Activated CD4-positive, CD25-positive, alpha-beta regulatory T cell (primary cell): ENCODE measurements at places on chromosomes 2 and 18.

DNA sequence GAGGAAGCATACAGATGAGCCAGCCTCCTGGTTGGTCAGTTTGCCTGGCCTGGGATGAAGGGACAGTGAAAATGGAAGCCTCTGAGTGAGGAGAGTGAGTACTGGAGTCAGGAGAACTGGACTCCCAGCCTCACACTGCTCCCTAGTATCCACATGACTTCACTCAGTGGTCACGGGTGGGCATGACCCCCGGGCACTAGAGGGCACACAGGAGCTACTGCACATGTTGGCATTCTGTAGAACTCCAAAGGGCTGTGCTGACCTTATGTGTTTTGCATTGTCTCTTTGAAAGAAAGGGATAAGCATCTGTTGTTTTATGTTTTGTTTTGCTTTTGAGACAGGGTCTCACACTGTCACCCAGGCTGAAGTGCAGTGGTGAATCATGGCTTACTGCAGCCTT is 23.7 kb downstream of the NCAPH start:
- peak; percentile 20 for DNase-seq

GRCh38 chr2:110847651-110848050 is 115.3 kb downstream of the ACOXL start:
- DNase-seq: no peak

DNA sequence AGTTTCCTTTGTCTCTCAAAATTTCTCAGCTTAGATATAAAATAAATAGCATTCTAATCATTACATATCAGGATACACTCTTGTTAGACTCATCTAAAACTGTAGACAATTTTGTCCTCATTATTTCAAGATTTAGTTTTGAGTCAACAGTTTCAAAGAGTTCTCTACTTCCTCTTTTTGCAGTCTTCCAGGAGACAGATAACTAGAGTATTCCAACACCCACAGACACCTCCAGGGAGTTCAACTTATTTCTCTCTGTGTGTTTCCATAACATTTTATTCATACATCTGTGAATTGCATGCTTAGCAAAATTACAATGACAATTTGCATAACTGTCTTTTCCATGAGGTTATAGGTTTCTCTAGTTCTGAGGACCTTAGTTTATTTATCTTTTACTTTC is 166.6 kb upstream of the HNMT start:
- DNase-seq: no peak

GRCh38 chr2:44100351-44100750 is 68.3 kb upstream of the PPM1B start:
- DNase-seq: no peak

DNA sequence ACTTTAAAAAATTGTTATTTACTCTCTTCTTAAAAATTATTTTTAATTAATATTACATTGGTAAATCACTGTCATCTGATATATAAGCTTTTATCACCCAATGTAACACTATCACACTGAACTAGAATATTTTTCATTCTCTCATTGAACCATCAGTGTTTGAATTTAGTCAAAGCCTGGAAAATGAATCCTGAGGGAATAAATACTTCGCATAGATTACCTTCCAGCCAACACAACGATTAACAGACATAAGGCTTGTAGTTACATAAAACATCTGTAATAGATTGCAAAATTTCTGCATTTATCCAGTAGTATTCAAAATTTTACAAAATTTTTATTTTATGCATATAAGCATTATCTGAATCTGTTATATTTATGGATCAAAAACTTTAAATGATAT is 314.9 kb downstream of the ERBB4 start:
- no peak for DNase-seq

GRCh38 chr18:33729556-33729955 is 151.5 kb downstream of the ASXL3 start:
- DNase-seq: no peak

GRCh38 chr2:9809448-9810088 is 33.7 kb upstream of the TAF1B start:
- no peak for DNase-seq

- no peak for DNase-seq
Measured at GRCh38 chr2:146003337-146003736, 1483.4 kb upstream of the ZEB2 start.

- no peak for DNase-seq
Measured at GRCh38 chr2:221505605-221506004, 66.5 kb downstream of the EPHA4 start.

DNA sequence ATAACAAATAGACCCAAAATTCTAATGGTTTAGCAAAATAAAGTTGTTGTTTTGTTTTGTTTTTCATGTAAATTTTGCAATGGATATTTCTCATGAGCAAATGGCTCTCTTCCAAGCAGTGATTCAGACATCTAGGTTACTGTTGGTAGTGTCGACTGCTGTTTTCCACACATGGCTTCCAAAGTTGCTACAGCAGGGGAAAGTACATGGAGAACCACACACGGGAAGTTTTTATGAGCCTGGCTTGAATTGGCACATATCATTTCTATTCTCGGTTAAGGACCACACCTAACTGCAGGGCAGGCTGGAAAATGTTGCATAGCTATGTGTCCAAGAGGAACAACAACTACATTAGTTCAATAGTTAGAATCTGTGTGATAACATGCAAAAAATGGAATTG is 262.1 kb downstream of the GALNT13 start:
- DNase-seq: no peak

DNA sequence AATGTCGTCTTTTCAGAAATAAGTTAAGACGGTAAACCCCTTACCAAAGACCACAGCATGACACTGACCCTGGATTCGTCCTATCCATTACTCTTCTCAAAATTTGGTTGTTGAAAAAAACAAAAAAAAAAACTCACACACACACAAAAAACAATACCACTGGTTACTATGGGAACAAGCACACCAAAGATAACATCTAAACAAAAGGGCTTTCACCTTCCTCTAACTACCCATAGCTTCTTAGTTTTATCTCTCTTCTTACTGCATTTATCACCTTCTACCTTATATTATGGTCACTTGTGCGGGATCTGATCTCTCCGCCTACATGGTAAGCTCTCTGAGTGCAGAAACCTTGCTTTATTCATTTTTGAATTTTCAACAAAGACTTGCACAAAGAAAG is 192.7 kb downstream of the STK39 start:
- no peak for DNase-seq

DNA sequence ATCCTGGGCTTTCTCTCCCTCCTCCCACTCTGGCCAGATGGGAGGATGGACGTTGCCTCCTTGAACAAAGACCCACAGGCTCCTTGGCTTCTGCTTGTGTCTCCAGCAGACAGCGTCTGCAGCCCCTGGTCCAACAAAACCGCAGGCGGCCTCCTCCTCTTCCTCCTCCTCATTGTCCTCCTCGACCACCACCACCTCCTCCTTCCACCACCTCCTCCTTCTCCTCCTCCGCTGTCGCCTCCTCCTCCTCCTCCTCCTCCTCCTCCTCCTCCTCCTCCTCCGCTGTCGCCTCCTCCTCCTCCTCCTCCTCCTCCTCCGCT is 45.7 kb upstream of the ALPP start:
- no peak for DNase-seq

- no peak for DNase-seq
Measured at GRCh38 chr2:240564561-240565332, 3.5 kb upstream of the RNPEPL1 start.

GRCh38 chr2:149055751-149056150 is 17.3 kb downstream of the LYPD6B start:
- DNase-seq: no peak

DNA sequence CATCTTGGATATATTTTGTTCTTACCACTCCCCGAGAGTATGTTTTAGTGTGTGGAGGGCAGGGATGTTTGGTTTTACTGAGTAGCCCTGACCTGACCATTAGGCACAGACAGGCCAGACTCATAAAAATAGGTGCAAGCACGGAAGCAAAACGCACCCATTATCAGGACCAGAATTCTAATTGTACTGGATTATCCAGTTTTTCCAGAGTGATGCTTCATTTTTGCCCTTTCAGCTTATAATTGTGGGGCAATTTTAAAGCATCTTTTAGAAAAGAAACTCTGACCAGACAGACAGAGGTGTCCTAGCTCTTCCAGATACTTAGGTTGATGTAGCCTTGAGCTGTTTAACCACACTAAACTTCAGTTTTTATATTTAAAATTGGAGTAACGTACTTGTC is 4.4 kb downstream of the NCOA1 start:
- DNase-seq: no peak

DNA sequence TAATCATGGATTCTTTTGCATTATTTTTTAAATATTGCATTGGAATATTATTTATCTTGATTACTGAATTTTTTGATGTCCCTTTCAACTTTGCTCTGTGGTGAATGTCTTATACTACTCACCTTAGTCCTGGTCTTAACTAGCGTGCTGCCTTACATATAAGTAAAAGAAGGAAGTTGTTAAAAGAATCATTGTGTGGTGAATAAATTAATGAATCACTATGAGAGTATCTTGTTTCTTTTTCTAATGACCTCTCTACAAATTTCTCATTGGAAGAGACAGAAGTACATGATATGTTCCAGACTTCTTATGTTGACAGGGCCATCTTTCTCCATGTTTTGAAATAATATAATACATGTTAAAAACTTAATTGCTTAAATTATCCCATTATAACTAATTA is 432.6 kb upstream of the MMADHC start:
- DNase-seq: no peak

DNA sequence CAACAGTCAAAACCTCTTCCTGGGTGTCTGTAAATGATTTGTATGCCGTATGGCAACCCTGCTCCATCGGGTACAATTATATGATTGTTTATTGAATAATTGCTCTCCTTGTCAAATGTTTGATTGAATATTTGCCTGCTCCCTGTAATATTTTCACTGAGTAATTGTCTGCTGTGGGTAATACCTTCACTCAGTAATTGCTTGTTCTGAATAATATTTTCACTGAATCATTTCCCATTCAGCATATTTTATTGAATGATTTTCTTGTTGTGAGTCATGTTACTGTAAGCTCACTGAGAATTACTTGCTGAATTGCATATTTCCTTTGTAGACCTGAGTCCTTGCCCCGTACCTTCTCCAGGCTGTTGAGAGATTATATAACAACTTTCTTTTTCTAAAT is 535.2 kb downstream of the METTL4 start:
- no peak for DNase-seq

DNA sequence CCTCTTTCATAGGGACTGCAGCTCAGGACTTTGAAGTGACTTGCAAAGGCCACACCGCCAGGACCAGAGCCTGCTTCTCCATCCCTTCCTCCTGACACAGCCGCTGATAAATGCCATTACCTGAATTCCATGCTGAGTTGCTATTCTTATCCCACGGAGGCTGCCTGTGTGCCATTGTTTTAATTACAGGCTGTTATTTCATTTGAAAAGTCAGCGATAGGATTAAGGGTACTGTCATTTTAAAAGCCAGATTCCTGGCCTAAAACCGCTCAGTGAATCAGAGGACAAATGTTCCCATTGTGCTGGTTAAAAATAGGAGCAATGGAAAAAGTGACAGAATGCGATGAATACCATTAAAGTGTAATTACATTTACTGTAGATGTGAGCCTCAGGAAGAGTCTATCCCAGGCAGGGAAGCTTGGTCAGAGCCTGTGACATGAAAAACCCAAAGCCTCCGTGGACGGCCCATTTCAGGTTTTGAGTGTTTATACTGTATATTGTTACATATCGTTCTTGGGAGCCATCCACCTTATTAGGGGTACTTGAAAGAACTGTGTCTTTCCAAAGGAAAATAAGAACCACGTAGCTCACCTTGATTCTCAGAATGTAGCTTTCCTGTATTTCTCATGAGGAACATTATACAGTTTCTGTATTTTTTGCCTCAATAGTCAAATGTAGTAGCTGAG is 41.3 kb downstream of the PDCL3 start:
- DNase-seq: no peak

DNA sequence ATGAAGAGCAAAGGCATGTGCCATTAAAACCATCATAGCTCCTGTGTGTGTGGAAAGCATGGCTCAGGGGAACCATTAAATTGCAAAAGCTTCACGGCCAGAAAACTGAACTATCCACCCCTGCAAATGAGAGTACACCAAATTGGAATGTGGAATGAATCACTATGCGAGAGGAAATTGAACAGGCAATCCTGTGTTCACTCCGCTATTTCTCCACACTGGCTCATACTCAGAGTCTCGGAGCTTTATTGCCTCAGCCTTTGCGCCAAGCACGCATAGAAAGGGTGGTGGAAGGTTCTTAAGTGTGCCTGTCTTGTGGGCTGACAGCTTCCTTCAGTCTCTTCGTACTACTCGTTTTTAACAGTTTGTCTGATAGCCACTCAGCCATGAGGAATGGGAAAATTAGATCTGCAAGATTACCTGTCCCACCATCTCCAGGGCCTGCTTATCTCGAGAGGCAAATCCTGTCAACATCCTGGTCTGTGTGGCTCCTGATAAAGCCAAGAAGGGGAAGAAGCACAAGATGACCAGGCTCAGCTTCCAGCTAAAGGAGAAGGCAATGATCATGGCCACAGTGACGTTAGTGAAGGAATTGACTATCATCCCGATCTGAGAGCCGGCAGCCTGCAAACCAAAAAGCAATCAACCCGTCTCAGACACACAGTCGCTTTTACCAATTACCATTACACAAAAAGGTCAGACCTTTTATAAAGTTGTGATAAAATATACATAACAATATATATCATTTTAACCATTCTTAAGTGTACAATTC is 34.9 kb downstream of the G6PC2 start:
- no peak for DNase-seq

DNA sequence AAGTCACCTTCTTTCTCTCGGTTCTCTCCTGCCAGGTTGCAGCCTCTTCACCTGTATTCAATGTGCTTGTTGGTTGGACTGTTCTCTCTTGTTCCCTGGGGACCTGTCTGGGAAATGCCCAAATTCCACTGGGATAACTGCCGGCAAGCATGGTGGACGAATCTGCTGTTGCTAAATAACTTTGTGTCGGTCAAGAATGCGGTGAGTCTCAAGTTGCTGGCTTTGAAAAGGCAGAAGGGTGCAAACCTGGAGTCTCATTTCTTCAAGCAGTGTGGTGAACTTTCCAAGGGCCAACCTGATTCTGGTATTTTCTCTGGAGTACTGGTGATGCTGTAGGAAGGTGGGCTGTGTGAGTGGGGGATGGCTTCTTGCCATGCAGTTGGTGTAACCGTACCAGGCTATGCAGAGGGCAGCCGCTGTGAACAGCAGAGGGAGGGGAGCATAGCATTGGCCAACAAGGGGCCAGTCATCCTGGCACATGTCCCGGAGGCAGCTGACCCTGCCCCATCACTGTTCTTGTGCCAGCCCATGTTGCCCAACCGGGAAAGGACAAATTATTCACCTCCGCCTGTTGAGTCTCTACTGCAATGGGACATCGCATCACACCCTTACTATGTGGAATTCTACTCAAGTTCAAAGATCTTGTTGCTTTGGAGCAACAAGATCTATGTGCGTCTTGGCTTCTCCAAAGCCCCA is 88.1 kb upstream of the SEC11C start:
- DNase-seq: no peak

DNA sequence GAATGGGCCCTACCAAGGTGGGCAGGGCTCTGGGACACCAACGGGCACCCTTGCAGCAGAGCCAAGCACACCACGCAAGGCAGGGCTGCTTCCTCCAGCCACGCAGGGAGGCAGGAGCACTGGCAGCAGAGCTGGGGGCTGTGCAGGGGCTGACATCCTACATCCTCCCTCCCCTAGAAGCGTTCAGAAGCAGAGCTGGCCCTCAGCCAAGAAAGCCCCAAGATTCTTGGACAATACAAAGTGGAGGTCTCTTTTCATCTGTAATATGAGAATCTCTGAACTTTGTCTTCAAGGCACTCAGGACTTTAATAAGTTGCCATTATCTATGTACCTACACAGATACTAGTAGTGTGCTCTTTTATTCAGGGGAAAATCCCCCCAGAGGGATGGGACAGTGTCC is 128.1 kb upstream of the AGAP1 start:
- no peak for DNase-seq
